Midbrain (tissue), 1 donor: ENCODE measurements at places on chromosomes 2 and 18.

DNA sequence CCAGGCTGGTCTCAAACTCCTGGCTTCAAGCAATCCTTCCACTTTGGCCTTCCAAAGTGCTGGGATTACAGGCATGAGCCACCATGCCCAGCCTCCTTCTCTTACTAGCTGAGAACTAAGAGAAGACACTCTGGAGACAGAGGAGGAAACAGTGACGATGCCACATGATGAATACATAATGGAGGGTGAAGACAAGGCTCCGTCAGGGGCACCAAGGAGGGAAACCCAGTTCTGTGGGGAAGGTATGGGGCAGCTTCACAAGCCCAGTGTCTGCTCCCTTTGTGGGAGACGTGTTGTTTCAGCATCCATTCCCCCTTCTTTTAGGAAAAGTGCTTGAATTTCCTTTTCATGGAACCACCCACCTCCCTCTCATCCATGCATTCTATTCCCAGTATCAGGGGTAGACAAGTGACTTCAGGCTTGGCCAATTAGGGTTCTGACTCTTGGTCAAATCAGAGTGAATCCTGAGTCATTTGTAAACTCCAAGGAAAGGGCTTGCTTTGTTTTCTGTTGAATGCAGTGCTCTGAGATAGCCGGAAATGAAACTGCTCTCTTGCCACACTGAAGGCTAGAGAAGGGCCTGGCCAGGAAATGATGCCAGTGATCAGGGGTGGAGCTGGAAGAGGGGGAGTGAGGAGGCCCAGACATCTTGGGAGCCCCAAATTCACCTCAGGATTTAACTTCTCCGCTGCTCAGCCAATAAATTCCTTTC lies 23.7 kb downstream of the TMEM127 start:
- DNase-seq, result peak; percentile 57

- DNase-seq, result no peak
Measured at GRCh38 chr2:216068-216467, 47.8 kb downstream of the SH3YL1 start.

DNA sequence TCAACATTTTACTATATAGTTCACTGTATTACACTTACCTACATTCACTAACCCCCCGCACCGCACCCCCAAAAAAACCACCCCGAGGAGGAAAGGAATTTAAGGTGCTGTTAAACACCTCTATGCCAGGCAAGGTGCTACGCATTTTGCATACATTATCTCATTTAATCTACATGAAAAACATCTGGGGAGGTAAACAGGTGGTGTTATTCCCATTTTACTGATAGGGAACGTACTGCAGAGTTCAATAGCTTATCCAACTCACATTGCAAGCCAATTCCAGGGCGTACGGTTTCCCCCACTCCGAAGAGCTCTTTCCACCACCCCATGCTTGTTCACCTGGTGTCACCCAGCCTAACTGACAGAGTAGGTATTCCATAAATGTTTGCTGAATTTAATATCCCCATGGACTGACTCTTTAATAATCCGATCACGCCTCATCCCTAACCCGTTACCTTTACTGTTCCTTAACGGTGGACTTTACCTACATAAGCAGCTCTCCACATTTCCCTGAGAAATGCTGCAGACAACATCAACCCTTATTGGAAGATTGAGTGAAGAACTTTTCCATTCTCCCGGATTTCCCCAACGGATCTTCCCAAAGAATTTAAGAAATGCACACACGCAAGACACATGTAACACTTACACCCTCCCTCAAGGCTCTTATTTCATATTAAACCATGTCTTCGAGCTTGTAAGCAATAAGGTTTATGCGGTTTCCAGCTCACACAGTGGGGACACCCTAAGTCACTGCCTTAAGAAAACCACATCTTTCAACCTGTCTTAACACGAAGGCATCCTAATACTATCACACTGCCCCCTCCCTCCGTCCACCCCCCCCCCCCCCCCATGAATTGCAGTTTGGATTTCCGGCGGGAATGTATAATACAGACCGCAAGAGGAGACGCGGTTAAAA lies 1.2 kb downstream of the RAPH1 start:
- no peak for DNase-seq

GRCh38 chr18:79609841-79610281 lies 69.7 kb upstream of the CTDP1 start:
- no peak for DNase-seq

GRCh38 chr2:26002632-26003310 lies 20.5 kb upstream of the KIF3C start:
- DNase-seq, result peak; percentile 21

DNA sequence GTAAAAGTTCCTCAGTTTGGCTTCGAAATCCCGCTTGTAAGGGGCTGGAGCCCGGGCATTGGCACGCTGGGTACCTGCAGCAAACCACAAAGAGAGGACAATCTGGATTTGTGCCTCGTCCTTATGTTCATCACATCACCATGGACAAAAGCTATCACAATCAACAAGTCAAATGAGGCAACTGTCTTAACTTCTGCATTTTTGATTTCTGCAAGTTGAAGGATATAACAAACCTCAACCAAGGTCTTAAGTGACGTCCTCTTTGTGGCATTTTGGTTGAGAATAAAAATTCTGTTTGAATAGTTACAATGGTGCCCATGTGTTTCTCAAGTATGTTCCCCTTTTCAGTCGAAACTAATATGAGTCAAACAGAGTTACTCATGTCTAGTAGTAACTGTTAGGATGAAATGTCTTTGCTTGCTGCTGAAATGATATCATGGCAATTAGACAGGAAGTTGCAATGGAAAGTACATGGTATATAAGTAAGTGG lies 70.8 kb upstream of the STK17B start:
- peak; percentile 16 for DNase-seq

- no peak for DNase-seq
Measured at GRCh38 chr18:40108596-40108995, 1846.4 kb upstream of the PIK3C3 start.

DNA sequence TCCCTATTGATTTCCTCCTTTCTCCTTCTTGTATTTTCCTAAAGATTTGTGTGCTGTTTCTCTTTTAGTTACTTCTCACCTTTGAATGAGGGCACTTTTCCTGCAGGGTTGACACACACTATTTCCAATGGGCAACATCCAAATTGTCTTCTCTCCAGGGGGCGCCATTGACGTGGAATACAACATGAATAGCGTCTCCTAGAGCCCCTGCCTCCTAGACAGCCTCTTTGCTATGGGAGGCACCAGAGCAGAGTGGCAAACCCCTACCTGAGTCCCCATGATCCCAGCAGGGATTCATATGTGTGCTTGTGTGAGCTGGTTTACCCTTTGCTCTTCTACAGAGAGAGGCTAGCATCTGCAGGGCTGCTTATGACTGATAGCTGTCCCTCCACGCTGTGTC lies 61.3 kb upstream of the ITSN2 start:
- peak; percentile 66 for DNase-seq

DNA sequence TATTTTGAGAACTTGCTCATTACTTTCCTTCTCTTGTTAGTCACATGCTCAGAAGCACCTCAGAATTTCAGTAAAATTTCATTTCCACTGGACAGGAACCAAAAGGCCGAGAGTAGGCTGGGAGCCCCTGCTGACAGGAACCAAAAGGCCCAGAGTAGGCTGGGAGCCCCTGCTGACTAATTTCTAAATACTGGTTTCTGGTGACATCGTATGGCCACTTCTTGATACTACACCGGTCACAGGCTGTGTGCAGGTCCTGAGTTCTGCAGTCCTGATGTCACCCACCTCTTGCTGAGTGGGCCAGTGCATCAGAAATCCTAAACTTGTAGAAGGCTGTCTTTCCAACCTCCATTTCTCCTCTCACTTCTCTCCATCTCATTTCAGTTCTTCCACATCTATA lies 17.7 kb upstream of the EN1 start:
- DNase-seq, result peak; percentile 37

DNA sequence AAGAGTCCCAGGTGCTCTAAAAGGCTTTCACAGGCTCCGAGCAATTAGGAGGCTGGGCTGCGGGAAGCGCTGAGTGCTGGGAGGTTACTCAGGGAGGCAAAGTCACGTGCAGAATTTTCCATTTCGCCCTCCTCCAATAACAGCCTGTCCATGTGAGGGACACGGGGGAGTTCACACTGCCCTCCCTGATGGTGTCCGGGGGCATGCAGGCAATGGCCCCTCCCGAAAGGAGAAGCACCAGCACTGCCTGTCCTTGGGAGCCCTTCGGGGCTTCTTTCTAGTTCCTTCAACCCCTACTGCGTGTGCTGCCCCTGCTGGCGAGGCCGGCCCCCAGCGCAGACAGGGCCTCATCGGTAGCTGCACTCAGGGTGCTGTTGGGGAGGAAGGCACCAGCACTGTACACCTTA lies 63.1 kb upstream of the HPCAL1 start:
- no peak for DNase-seq

DNA sequence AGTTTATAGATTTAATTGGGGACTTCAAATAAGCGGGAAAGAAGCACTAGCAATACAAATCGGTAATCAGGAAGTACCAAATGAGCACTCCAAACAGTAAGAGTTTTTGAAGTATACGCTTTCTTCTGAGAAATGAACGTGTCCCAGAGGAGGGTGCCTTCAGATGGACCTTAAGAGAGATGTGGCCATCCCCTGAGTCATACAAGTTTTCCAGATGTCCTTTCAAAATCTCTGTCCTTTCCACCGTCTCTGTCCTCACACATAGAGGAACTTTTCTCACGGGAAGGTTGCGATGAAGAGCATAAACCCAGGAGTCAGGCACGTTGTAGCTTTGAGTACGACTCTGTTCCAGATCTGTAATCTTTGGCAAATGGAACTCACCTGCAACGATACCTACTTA lies 1.7 kb upstream of the SMAD2 start:
- DNase-seq, result no peak

DNA sequence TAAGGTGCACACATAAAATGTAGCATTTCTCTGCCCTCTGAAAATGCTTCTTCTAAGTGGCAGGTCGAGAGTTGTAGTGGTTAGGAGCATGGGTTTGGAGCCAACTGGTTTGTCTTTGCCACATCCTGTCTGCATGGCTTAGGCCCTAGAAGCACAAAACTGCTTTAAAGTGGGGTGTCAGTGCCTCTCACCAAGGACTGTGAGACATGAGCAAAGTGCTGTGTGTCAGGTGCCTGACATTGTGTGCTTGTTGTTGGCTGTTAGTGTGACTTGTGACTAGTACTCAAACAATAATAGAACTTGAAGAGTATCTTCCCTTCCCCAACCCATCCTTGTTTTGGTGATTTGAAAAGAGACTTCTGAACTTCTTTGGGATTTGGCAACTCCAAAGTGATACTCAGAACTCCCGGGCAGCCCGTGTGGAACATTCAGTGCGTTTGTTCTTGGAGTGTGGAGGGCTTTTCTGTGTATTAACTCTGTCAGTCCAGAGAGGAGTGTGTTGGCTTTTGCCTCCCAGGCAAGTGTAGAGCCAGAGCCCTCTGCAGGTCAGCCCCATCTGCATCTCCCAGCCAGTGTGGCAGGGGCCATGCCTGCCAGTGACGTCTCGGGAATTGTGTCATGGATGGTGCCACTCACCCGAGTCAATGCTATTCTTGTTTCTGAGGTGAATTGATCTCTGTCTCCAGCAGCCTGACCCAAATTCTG lies 5.0 kb downstream of the MGAT5 start:
- peak; percentile 78 for DNase-seq

GRCh38 chr18:29823671-29824070 lies 1218.9 kb downstream of the DSC3 start:
- no peak for DNase-seq

DNA sequence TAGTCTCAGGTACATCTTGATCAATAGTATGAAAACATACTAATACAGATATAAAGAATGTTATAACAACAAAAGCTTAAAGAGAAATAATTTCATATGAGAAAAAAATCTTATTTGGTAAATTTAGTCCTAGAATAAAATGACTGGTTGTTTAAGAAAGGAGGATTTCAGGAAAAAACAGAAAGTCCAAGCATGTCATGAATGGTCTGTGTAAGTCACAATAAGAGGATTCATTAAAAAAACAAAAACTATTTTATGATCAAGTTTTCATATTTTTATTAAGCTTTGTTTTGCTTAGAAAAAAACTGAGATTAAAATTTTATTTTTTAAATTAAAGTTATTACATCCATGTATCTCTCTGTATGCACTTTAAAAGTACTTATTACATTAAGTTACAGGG lies 353.9 kb upstream of the SPHKAP start:
- DNase-seq, result no peak

GRCh38 chr2:236730393-236730792 lies 160.8 kb downstream of the ACKR3 start:
- no peak for DNase-seq

DNA sequence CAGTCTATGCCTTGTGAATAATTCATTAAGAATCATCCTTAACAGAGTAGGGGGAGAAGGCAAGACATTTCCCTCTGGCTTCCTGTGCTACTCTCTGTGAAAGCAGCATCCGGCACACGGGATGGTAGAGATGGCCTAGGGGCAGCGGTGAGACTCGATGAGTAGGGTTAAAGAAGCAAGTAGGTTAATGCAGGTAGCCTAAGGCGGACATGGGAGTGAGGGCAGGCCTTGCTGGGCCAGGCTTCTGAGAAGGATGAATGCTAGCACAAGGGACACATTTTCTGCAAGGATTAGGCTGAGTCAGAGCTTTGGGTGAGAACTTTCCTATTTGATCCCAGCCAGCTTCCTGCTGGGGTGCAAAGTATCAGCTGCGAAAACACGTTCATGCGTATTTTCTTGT lies 80.8 kb downstream of the NXPH2 start:
- no peak for DNase-seq

- peak; percentile 87 for DNase-seq
Measured at GRCh38 chr2:130372055-130372832, 16.4 kb downstream of the PTPN18 start.

DNA sequence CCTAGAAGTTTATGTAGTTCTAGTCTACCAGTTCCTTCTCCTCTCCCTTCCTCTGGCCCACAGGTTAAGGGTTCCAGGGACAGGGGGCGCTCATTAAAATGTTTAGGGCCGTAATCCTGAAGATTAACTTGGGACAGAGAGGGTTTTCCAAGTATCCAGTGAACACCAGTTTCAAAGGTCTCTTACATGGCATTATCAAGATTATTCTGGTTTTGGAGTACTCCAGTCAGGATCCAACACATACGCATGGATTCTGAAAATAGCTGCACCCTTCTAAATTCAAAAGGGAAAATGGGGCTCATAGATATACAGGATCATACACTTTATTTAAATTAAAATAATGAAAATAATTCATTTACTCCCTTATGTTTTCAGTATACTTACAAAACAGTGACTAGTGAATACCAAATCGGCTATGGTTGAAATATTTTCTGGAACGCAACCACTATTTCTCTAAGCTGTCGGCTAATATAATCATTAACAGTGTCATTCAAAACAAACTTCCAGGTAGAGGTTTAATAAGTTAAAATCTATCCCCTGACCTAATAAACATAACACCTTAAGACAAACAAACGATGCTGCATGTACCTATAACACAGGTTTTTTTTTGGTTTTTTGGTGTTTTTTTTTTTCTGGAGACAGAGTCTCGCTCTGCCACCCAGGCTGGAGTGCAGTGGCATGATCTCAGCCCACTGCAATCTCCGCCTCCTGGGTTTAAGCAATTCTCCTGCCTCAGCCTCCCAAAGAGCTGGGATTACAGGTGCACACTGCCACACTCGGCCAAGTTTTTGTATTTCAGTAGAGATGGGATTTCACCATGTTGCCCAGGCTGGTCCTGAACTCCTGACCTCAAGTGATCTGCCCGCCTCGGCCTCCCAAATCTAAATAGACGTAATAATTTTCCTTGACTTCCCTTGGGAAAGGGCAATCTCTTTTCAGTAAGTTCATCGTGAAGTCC lies 44.7 kb downstream of the MGAT4A start:
- no peak for DNase-seq
